ENCODE measurements at places on chromosomes 5 and 9.

DNA sequence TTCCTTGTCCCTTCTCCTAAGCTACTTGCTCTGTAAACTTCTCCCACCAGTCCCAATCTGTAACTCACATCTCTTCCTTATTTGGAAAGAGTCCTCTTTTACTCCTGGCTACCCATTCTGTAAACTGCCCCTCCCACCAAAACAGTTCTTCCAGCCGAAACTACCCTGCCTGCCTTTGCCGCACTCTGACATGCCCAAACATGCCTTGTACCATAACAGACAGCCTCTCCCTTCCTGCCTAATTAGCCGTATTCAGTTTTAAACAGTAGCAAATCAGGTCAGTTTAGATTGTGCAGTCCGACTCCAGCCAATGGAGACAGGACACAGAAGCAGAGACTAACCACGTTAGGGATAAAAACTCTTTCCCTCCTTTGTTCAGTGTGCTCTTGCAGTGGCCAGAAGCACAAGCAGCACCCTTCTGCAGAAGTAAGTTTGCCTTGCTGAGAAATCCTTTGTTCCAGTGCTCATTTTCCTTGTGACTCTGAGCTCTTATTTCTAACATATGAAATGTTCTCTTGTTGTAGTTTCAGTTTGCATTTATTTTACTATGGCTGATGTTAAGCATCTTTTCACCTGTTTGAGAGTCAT is 5.4 kb upstream of the GLT6D1 start:
- no peak for DNase-seq

DNA sequence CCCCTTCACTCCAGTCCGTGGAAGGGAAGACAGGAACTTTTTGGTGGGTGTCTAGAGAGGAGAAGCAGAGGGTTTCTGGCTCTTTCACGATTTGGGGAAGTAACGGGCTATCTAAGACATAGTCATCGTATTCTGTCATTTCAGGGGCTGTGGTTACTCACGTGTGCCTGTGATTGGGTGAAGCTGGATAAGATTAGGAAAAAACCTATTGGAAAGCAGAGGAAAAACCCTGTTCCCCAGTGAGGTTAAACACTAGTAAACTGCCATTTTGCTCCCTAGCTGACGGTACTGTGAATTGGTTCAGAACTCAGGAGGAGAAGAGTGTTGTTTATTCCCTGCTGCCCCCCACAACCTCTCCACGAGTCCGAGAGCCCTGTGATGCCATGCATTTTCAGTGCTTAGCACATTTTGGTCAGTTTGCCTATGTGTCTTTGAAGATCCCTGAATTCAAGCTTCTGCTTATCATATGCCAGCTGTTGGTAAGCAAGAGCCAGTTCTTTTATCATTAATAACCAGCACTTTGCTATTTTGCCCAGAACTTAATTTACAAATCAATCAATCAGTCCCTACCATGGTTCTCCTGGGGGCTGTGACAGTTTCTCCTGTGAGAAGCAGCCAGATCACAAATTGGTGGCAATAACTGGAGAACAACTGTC is 45.1 kb upstream of the ROR2 start:
- DNase-seq, result no peak

GRCh38 chr5:386432-387341 is 56.3 kb upstream of the EXOC3 start:
- no peak for DNase-seq

GRCh38 chr9:131227112-131227958 is 49.0 kb downstream of the FAM78A start:
- no peak for DNase-seq

GRCh38 chr5:57002959-57003485 is 51.1 kb upstream of the MIER3 start:
- no peak for DNase-seq

DNA sequence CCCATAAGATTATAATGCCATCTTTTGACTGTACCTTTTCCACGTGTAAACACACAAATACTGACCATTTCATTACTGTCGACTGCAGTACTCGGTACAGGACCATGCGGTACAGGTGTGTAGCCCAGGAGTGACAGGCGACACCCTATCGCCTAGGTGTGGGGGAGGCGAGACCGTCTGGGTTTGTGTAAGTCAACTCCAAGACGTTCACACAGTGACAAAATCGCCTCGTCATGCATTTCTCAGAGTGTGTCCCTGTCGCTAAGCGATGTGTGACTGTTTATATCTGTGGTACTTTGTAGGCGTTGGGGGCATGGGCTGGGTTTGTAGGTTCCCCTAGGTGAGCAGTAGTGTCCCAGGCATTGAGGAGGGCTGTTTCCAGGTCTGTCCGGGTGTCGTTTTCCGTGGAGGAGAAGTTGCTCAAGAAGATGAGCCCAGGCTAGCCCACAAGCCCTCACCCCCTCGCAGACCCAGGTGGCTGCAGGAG is 20.3 kb downstream of the NEK6 start:
- no peak for DNase-seq

All from stimulated activated CD4-positive, alpha-beta T cell treated with anti-CD3 and anti-CD28 coated beads, Interleukin-4, amount 100 ng/mL, for 48 hours (primary cell).